ENCODE measurements at places on chromosomes 4 and X. TPM values are rescaled to one million over a fixed set of nuclear protein-coding genes. Genes with fewer than 3 reads are reported as not detected.

TDO2 gene
- total RNA-seq: 0.56 TPM

DOCK11 gene
- total RNA-seq: 6.3 TPM

AWAT2 gene
- not detected for total RNA-seq

AR gene
- 3.2 TPM for total RNA-seq

MAGEB10 gene
- total RNA-seq: not detected

RNF212 gene
- 2.8 TPM for total RNA-seq

POLR2B gene
- total RNA-seq: 69.1 TPM

RIPPLY1 gene
- total RNA-seq: 0.12 TPM

CDKN2AIP gene
- total RNA-seq: 10.3 TPM

ART3 gene
- not detected for total RNA-seq

RASSF6 gene
- total RNA-seq: 0.80 TPM

TCEAL4 gene
- 157 TPM for total RNA-seq

ADD1 gene
- 95.1 TPM for total RNA-seq

HSD17B13 gene
- total RNA-seq: 0.05 TPM

SAP30 gene
- 24.3 TPM for total RNA-seq

TRIM60 gene
- not detected for total RNA-seq

PNMA5 gene
- total RNA-seq: not detected

CXCL1 gene
- total RNA-seq: 6.0 TPM

TLR10 gene
- total RNA-seq: 0.03 TPM

All from A549 treated with Hydrocortisone at 1 μM for 4 hours (cell line).